Activated T-helper 2 cell treated with anti-CD3 and anti-CD28 coated beads, Interferon-gamma antibody, Interleukin-2, Interleukin-4, amounts not matched to agents 10 μg/mL and 5 μg/mL and 100 μg/mL, durations not matched to agents 14 hours and 24 hours and 36 hours (primary cell): ENCODE measurements at places on chromosomes 1 and 21. TPM values are rescaled to one million over a fixed set of nuclear protein-coding genes. Genes with fewer than 3 reads are reported as not detected.

TMEM82 gene
- total RNA-seq, result not detected in 2 replicates

OR6N1 gene
- not detected in 2 replicates for total RNA-seq

HSPB7 gene
- total RNA-seq, result not detected in 2 replicates

GPR61 gene
- total RNA-seq, result 0.43 TPM in 1 of 2 replicates, not detected in the other

SYNC gene
- total RNA-seq, result not detected in 2 replicates

ARHGAP29 gene
- 0.05 and 0.18 TPM in 2 replicates for total RNA-seq

E2F2 gene
- 17.2 and 18.6 TPM in 2 replicates for total RNA-seq

GIPC2 gene
- total RNA-seq, result 0.07 and 0.09 TPM in 2 replicates

TNFRSF8 gene
- 65.0 and 65.5 TPM in 2 replicates for total RNA-seq

PRAMEF20 gene
- total RNA-seq, result not detected in 2 replicates

AZIN2 gene
- total RNA-seq, result 2.4 and 2.9 TPM in 2 replicates

SYT6 gene
- not detected in 2 replicates for total RNA-seq

CHRM3 gene
- 0.07 TPM in 1 of 2 replicates, not detected in the other for total RNA-seq

PEAR1 gene
- 0.55 and 0.80 TPM in 2 replicates for total RNA-seq

PIAS3 gene
- 21.1 and 21.3 TPM in 2 replicates for total RNA-seq

KRTAP7-1 gene
- total RNA-seq, result not detected in 2 replicates

MYOG gene
- total RNA-seq, result not detected in 2 replicates
